ENCODE measurements at places on chromosomes 1 and 21.

- no peak for DNase-seq
Measured at GRCh38 chr1:115539061-115539460, 102.7 kb upstream of the VANGL1 start.

DNA sequence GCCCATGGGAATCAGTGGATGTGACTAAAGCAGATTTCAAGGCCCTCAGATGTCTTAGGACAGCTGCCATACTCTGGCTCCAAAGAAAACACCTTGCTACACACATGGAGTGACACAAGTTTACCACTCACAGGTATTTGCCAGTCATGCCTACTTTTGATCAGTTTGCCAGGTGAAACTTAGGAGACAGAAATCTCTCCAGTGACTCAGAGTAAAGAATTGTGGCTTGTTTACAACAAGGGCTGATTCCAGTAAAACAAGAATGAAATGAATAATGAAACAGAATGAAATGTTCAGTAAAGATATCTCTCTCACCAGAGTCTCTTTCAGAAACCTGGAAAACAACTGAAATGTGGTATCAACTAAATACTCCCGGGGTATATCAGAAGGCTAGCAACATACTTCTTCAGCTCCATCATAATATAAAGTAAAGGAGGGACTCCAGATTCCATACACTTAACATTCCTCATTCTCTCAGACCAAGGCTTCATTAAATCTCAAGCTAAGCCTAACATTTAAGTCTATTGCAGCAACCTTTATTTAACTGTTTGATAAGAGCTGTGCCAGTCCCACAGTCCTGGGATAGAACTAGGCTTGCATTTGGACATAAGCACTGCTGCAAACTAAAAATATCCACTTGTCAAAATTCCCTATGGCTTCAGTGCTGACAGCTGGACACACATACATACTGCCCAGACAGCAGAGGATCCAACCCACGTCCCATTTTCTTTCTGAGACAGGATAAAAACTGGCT lies 143.3 kb downstream of the SIPA1L2 start:
- no peak for DNase-seq

GRCh38 chr21:16419188-16419921 lies 689.6 kb downstream of the USP25 start:
- no peak for DNase-seq

DNA sequence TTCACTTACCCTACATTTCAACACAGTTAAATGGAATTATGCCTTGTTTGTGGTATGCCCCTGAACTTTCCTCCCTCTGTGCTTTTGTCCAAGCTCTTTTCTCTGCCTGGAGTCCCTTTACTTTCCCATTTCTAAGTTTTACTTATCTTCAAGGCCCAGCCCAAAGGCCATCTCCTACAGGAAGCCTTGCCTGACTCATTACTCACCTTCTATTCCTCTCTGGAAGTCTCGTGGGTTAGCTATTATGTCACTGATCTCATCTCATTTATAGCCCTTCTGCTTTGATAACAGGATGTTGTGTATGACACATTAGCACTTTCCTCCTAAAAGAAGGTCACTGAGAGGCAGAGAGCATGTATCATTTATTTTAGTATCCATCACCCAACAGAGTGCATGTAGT lies 78.8 kb upstream of the CD1D start:
- no peak for DNase-seq

DNA sequence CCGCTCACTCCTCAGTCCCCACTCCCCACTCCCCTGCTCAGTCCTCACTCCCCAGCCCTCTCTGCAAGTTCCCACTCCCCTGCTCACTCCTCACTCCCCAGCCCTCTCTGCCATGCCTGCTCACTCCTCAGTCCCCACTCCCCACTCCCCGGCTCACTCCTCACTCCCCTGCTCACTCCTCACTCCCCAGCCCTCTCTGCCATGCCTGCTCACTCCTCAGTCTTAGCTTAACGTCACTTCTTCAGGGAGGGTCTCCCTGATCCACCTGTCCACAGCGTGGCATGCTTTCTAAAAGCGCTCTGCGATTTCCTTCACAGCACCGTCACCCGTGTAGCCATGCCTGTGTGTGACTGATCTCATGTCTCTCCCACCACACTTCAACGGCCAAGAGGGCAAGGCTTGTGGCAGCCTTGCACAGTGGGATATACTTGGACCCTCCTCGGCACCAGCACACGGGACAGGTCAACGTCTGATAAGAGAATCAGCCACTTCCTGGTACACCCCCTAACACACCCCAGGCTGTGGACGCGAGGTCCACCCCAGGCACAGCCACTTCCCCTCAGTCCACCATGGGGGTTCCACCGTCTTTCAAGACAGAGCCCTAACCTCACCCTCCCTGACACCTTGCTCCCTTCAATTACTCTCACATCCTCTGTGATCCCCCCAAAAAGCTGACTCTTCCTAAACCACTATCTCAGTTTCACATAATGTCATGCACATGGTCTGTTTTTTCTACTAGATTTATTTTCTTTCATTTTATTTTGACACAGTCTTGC lies 14.0 kb downstream of the PRDM15 start:
- no peak for DNase-seq

GRCh38 chr1:223394242-223394641 lies 1.0 kb downstream of the CCDC185 start:
- DNase-seq: no peak

- no peak for DNase-seq
Measured at GRCh38 chr1:182173808-182174512, 112.4 kb upstream of the ZNF648 start.

DNA sequence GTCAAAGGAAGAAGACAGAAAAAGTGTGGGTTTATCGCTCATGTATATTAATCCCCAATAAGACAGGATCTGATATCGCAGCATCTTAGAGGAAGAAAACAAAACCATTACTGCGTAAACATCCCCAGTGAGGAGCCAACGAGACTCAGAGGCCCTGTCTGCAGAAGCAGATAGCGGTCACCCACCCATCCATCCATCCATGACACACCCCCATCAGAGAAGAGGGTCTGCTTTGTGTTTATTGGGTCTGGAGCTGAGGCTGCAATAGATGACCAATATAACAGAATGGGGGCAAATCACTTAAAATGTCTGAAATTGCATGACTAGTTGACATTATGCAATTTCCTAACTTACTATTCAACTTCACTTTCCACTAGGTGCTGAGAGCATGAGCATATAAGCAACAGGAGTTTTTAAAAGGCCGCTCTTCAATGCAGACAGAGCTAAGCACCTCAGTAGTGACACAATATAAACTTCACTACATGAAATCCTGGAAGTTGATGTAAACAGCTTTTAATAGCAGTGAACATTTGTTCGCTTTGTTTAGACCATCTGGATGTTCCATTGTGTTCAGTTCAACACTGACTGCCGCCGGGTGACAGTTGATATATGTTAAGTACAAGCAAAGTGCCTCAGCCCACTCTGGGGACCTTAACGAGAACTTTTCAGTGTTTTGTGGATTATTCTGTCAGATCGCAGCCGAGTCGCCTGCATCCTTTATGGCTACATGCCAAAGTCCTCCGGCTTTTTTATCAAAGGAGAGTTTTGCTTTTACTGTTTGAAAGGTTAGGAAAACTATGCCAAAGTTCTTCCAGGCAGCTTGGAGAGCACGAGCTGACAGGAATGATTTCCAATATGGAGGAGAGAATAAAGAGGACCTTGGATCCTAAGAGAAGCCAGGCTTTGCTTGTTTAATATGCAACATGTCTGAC lies 167.5 kb downstream of the ZNF281 start:
- DNase-seq: no peak

DNA sequence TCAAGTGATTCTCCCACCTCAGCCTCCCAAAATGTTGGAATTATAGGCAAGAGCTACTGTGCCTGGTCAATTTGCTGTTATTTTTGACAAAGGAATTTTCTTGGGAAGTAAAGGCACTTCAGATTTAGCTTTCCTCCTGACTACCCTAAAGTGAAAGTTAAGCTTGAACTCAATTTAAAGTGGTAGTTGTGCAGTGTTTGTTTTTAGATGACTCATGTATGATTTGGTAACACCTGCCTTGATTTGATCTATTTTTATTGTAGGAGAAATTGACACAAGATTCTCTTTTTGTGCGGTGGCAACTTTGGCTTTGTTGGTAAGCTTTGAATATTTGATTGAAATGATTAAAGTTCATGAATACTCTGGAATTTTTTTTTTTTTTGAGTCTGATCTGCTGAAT lies 5.0 kb downstream of the RABGGTB start:
- DNase-seq: no peak

- no peak for DNase-seq
Measured at GRCh38 chr1:207581496-207582153, 63.3 kb upstream of the CR1L start.

GRCh38 chr1:239725933-239726332 lies 339.6 kb downstream of the CHRM3 start:
- no peak for DNase-seq

- no peak for DNase-seq
Measured at GRCh38 chr1:25809929-25810328, 9.8 kb upstream of the MTFR1L start.

DNA sequence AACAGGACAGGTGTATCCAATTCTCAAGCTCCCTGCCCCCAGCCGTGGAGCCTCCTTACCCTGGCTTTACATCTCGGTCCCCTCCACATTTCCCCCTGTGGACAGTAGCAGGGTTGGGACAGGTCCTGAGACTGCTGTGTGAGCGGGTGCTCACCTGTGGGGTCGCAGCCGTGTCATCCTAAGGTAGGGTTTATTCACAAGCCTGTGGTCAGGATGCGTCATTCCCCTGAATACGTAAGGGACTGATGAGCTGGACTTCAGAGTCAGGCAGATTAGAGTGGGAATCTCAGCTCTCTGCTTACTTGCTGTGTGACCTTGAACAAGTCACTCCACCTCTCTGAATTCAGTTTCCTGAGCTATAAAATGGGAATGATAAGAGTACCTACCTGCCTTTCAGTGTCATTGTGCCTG lies 17.7 kb downstream of the ZNF362 start:
- DNase-seq: no peak

- no peak for DNase-seq
Measured at GRCh38 chr1:94305704-94306103, 68.3 kb upstream of the ARHGAP29 start.

DNA sequence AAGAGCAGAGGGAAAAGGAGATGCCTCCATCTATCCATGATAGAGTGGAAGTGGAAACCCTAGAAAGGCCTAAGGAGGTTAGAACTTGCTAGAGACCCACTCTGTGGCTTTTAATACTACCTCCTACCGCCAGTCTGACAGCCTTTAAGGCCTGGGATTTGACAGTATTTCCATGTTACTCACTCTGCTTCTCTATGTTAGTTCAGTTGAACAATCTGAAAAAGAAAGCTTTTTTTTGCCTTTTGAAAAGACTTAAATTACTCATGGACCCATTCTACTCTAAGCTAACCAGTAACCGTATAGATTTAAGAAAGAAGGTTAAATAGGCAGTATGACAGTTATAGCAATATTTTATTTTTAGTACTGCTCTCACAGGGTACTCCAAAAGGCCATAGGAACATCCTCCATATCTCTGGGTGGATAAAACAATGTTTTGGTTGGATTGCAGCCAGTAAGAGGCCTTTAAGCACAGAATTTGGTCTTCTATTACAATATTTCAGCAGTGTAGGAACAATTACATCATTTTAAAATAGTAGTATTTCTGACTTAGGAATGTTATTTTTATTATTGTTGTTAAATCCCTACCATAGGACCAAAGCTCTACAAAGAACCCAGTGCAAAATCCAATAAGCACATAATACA lies 15.9 kb upstream of the GPR25 start:
- DNase-seq: no peak

DNA sequence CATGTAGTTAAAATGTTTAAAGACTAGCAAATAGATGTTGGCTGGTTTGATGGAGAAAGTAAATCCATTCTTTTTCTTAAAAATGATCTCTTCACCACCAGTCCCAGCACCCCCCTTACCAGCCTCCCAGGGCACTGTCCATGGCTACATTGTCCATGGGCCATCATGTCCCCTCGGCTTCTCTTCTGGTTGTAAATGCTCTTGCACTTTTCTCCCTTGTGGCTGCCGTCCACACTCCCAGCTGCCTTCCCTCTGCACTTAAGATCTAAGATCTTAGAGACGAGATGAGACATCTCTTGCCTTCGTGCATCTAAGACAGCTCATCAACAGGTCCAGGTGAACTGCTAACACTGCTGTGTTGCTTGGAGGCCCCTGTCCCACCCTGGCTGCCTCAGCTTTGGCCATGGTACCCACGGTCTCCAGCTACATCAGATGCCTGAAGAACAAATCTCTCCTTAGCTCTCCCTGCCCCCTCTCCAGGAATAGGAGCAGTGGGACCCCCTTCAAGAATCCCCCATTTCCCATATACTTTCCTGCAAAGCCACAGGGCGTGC lies 11.1 kb downstream of the CAPN2 start:
- DNase-seq: no peak

- DNase-seq: no peak
Measured at GRCh38 chr1:24735509-24736375, 9.5 kb upstream of the CLIC4 start.

GRCh38 chr1:210347112-210347511 lies 18.4 kb downstream of the HHAT start:
- no peak for DNase-seq

- DNase-seq: no peak
Measured at GRCh38 chr1:8241417-8242014, 76.4 kb upstream of the SLC45A1 start.

- no peak for DNase-seq
Measured at GRCh38 chr1:112502826-112503225, 5.9 kb upstream of the WNT2B start.

DNA sequence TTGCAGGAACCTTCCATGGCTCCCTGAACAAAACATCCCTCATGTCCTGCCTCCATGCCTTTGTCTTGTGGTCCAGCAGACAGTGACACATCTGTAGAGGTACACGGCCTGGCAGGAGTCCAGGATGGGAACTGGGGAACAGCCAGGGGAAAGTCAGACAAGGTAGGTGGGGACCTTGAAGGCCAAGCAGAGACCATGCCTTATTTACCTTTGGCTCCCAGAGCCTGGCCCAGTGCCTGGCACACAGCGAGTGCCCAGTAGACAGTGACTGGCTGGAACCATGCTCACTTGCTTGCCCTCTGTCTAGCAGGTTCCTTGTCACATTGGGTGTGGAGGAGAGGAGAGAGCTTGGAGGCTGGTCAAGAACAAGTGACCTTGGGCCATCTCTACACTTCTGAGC lies 81.0 kb downstream of the BCAR3 start:
- DNase-seq: no peak

DNA sequence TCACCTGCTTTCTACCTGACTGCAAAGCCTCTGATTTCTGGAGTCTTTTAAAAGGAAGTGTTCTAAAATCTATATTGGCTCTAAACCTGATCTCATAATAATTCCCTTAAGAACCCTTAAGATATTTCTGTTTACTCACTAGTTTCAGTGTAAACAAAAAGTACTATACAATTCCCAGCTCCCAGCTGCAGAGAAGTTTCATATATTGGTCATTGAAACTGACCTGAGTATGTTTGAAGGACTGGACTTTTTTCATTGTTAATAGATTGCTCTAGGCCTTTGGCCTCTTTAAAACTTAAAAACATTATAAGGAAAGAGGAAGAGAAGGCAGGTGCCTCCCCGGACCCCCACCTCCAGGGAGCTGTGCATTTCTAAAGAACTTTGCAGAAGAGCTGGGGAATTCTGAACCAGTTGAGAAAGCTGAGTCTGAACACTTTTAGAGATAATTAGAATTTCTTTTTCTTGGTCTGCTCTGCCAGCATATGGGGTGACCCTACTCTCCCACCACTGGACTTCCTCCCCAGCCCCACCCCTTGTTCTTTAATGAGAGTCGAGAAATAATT lies 23.7 kb downstream of the CLIC6 start:
- no peak for DNase-seq

- DNase-seq: no peak
Measured at GRCh38 chr1:183760661-183761060, 44.3 kb upstream of the RGL1 start.

- no peak for DNase-seq
Measured at GRCh38 chr1:210397681-210398080, 69.0 kb downstream of the HHAT start.
